ENCODE measurements at places on chromosomes 6 and 20.

- no peak for DNase-seq
These were observed 28.2 kb upstream of the TAF8 start for GRCh38 chr6:42021847-42022754.

GRCh38 chr6:19204445-19204844 lies 632.7 kb upstream of the ID4 start:
- DNase-seq, result no peak

DNA sequence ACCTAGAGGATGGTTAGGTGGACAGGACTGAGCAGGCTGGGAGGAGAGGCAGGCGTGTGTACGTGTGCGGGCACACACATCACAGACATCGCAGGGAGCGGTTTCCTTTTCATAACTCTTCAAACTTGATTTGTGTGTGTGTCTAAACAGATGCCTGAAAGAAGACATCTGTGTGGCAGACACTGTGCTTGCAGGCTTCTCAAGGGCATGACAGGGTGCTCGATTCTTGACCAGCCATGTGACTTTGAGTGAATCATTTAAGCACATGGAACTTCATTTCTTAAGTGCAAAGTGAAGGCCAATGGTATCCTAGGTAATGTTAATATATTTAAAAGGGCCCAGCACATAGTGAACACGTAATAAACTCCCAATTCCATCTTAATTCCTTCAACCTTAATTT lies 186.5 kb downstream of the SCP2D1 start:
- no peak for DNase-seq

DNA sequence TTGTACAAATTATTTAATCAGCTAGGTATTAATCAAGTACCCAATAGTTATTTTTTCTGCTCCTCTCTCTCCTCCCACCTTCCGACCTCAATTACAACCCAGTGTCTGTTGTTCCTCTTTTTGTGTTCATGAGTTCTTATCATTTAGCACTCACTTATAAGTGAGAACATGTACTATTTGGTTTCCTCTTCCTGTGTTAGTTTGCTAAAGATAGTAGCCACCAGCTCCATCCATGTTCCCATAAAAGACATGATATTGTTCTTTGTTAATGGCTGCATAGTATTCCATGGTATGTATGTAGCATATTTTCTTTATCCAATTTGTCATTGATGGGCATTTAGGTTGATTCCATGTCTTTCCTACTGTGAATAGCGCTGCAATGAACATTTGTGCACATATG lies 652.8 kb upstream of the CITED2 start:
- no peak for DNase-seq

- no peak for DNase-seq
These were observed 105.3 kb downstream of the EYA2 start for GRCh38 chr20:46999801-47000465.

- DNase-seq, result no peak
These were observed 78.4 kb upstream of the PMEPA1 start for GRCh38 chr20:57787990-57788781.

GRCh38 chr20:8527998-8528723 lies 396.1 kb downstream of the PLCB1 start:
- no peak for DNase-seq

- no peak for DNase-seq
These were observed 43.6 kb upstream of the PHACTR3 start for GRCh38 chr20:59560588-59561227.

Data from coronary artery (tissue), 2 donors.